ENCODE measurements at places on chromosomes 16 and 17.
A peak's percentile ranks its signal among the peaks of the same experiment; 100 is the strongest.

- no peak for DNase-seq
Observed at GRCh38 chr17:73640691-73641090, 3.6 kb downstream of the SDK2 start.

DNA sequence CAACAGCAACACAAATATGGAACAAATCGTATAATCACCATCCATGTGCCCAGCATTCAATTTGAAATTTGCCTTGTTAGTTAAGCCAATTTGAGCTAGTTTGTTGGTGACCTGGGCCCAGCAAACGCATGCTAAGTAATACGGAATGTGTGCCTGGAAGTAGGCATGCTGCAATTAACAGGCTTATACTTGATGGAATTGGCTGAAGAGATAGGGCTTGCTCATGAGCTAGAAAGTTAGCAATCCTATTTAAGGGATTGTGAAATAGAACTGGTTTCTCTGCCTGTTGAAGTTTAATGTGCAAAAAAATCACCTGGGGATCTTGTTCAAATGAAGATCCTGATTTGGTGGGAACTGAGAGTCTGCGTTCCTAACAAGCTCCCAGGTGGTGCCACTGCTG lies 8.5 kb upstream of the LPO start:
- no peak for DNase-seq

- DNase-seq: no peak
Observed at GRCh38 chr17:30000001-30000754, 58.7 kb downstream of the EFCAB5 start.

- peak; percentile 36 for DNase-seq
Observed at GRCh38 chr16:15636392-15636873, 6.5 kb downstream of the MARF1 start.

DNA sequence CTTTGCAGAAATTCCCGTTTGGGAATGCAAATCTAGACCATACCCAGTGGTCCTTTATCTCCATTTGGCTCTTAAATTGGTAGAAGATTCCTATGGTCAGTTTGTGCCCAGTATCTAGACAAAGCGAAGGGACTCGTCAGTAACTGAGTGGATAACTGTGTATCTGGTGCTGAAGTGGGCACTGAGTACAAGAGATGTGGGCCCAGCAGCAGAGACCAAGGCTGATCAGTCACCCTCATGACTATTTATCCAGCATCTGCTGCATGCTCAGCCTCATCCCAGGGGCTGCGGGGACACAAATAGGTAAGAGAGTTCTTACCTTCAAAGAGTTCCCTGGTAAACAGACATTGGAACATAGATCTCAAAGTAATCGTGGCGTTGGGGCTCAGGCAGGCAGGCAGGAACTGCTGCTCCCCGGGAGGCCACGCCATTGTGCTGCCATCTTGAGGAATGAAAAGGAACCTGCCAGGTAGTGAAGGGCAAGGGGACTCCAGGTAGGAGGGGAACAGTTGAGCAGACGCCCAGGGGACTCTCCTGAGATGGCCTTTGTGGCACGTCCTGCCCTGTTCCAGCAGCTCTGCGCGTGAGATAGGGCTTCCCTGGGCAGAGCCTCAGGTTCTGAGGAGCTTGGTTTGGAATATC lies 10.3 kb downstream of the NT5M start:
- DNase-seq: peak; percentile 82

- no peak for DNase-seq
Observed at GRCh38 chr16:13332713-13333255, 431.4 kb downstream of the SHISA9 start.

DNA sequence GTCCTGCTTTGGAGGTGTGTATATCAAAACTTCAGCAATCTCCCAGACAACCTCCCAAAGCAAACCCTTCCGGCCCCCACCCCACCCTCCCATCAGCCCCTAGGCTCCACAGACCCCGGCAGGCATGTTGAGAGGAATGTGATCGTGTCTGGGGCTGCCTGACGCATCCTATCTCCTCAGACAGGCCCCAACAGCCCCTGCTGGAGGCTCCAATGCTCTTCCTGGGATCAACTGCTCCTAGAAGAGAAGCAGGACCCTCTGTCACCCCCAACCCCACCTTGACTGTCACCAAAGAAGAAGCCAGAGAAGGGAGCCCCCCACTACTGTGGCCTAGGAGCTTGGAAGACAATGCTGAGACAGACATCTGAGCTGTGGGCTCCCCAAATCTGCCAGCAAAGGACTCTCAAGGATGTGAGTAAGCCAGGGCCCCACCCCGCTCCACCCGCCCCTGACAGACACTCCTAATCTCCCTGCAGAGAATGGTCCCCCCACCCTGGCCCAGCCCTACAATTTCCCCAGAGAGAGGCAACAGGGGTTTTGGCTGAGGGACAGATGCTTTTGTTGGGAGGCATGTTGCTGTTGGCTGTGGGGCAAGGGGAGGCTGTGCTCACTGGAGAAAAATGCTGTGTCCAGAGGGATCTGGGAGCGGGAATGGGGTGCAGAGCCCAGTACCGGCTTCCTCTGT lies 1.6 kb upstream of the KRT14 start:
- no peak for DNase-seq

GRCh38 chr16:3578121-3578520 lies 918 bp upstream of the NLRC3 start:
- peak; percentile 81 for DNase-seq

GRCh38 chr17:14784997-14785696 lies 480.0 kb downstream of the PMP22 start:
- no peak for DNase-seq

GRCh38 chr16:85550953-85551924 lies 61.9 kb upstream of the GSE1 start:
- peak; percentile 50 for DNase-seq

GRCh38 chr16:2044541-2044940 lies 3.1 kb downstream of the NTHL1 start:
- no peak for DNase-seq

DNA sequence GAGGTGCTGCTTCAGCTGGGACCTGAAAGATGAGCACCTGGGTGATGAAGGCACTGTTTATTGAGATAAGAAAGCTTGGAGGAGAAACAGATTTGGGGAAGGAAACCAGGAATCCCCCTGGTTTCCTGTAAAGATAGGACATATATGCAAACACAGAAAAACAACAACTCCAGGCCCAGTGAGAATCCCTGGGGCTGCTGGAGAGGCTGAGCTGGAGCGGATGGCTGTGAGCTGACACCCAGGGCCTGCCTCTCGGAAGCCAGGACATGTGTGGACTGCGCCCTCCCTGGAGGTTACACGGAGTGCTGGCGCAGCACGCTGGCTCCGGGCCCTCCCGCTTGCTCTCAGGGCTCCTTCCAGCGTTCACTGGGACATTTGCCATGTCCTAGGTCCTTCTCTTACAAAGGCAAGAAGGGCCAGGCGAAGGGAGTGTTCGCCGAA lies 57.5 kb downstream of the CYB5B start:
- no peak for DNase-seq

DNA sequence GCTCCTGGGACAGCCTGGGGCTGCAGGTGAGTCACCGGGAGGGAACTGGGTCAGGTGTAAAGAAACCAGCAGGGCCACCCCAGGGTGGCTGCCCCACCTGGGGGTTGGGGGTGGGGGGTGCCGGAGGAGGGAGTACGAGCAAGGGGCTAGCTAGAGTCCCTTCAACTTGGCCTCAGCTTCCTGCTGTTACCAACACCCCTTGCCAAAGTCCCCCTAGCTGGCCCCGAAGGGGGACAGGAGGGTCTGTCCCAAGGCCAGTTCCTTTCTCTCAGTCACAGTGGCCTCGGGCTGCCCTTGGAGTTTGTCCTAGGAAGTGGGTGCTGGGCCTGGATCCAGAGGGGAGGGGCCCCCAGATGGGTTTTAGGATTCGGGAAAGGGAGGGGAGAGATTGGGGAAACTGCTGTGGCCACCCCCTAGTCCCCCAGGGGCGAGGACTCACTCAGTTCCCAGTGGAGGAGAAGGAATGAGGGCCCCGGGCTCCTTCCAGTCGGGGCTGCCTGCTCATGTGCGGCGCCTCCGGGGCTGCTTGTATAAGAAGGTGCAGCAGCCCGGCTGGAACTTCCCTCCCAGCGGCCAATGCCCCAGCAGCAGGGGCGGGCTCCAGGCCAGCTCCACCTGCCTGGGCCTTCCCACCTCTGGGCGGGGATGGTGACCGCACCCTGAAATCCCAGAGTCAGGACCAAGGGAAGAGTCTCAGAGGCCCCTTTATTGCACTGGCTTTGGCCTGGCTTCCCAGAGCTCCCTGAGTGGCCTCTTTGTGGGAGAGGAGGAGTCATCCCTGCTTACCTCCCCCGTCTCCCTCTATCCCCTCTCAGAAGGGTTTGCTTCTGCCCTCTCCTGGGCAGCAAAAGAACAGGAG lies 7.3 kb downstream of the ARHGAP27 start:
- no peak for DNase-seq

DNA sequence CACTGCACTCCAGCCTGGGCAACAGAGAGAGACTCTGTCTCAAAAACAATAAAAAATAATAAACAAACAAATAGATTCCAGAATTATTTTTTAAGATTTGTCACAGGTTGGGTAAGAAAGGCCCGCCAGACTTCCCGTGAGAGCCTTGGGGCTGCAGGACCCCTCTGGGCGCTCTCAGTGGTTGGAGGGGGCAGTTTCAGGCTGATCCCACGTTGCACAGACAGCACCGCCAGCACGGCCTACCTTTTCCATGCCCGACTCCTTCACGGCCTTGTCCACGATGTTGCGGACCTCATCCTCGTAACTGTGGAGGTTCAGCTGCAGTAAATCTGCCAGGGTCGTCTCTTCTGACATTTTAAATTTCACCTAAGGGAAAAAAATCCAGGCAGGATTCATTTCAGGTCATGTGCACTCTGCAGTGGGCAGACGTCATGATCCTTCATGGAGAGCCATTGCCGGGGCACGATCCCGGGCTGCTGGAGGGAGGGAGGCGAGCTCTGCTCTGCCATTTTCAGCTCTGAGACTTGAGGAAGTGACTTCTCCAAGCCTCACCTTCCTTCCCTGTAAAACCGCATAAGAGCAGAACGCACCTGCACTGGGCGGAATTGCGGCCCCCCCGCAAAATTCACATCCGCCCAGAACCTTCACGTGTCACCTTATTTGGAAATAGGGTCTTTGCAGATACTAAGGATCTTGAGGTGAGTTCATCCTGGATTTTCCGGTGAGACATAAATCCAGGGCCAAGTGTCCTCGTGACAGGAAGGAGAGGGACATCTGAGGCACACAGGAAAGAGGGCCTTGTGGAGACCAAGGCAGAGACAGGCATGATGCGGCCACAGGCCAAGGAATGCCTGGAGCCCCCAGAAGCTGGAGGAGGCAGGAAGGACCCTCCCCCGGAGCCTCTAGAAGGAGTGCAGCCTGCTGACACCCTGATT lies 66.8 kb downstream of the DNAH17 start:
- no peak for DNase-seq

DNA sequence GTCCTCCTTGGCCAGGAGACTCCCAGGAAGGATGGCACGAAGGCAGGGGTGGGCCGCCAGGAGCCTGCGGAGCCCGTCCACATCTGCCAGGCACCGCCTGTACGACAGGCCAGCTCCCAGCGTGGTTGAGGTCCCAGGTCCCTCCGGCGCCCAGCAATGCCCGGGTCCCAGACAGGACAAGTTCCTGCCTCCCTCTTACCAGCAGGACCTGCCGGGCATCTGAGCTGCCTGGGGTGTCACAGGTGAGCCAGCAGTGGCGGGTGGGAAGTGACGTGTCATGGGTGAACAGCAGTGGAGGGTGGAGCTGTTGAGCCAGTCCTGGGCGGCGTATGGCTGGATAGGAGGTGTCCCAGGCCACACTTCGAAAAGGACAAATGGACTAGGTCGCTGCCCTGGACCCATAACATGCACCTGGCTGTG lies 15.7 kb upstream of the BAHCC1 start:
- DNase-seq: no peak

- DNase-seq: peak; percentile 43
Observed at GRCh38 chr17:10754109-10754508, 24.3 kb upstream of the TMEM220 start.

DNA sequence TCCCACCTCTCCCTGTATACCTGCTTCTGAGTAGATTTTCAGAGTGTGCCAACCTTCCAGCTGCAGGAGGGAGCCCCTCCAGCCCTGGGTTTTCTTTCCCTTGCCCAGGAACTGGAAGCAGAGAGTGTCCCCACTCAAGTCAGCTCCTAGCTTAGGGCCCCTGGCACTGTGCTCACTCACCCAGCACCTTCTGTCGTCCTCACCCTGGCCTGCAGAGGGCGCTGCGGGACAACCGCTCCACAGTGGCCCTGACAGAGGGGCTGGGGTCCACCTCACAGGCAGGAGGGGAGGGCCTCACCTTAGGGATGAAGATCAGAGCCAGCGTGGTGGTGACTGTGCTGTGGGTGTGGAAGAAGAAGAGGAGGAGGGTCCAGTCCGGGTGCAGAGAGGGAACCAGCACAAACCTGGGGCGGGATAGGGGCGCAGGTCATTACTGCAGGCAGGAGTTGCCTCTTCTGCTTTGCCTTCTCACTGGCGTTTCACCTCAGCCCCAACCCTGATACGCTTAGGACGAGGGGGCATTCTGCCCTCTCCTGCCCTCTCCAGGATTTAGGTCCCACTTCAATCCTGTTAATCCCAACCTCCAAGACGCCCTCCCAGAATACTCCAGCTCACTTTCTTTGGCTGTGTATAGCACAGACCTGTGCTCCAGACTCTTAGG lies 10.0 kb downstream of the GPR179 start:
- DNase-seq: peak; percentile 66

- DNase-seq: no peak
Observed at GRCh38 chr17:63985387-63986140, 12.6 kb upstream of the PRR29 start.

DNA sequence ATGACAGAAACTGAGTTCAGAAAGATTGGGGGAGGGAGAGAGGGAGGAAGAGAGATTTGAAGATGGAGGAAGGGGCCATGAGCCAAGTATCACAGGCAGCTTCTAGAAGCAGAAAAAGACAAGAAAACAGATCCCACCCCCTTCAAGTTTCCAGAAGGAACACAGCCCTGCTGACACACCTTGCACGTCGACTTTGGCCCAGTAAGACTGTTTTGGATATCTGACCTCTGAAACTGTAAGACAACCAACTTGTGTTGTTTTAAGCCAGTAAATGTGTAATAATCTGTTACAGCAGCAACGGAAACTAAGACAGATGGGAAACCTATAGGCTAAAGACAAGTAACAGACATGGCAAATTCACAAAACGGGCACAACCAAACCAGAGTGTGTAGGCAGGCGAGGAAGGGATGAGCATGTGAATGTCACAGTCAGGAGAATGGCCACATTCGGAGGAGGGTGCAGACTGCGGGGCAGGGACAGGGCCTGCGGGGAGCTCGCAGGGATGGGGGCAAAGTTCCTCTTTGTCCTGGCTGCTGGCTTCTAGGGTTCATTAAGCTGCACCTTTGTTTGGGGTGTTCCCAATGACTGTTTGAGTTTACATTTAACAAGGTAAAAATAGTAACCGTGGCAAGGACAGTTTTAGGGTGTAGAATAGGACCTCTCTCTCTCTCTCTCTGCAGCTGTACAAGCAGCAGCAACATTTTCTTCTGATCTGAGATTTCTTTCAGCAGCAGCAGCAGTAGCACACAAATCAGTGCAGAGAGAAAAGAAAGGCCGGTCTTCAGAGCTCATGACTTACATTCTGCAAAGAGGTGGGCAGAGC lies 18.3 kb upstream of the ATP2C2 start:
- DNase-seq: no peak

Data from activated CD8-positive, alpha-beta memory T cell treated with anti-CD3 and anti-CD28 coated beads, Interleukin-2, amount 10 ng/mL, durations not matched to agents 7 days and 5 days (primary cell).